A172 (cell line): ENCODE measurements at places on chromosomes 16 and 17. TPM values are rescaled to one million over a fixed set of nuclear protein-coding genes. Genes with fewer than 3 reads are reported as not detected.
A peak's percentile ranks its signal among the peaks of the same experiment; 100 is the strongest.

DNA sequence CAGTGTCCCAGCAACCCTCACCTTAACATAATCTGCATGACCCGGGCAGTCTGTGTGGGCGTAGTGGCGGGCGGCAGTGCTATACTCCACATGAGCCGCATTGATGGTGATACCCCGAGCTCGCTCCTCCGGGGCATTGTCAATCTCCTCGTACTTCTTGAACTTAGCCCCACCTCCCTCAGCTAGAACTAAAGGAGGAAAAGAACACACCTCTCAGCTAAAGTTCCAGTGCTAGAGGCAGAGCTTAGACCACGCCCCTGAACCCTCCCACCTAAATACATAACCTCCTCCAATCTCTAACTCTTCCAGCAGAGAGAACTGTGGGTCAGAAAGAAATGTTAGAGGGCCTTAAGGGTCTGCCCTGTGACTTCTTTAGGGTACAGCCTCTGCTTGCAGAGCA lies 855 bp downstream of the TUFM start:
- peak; percentile 68 for DNase-seq

DNA sequence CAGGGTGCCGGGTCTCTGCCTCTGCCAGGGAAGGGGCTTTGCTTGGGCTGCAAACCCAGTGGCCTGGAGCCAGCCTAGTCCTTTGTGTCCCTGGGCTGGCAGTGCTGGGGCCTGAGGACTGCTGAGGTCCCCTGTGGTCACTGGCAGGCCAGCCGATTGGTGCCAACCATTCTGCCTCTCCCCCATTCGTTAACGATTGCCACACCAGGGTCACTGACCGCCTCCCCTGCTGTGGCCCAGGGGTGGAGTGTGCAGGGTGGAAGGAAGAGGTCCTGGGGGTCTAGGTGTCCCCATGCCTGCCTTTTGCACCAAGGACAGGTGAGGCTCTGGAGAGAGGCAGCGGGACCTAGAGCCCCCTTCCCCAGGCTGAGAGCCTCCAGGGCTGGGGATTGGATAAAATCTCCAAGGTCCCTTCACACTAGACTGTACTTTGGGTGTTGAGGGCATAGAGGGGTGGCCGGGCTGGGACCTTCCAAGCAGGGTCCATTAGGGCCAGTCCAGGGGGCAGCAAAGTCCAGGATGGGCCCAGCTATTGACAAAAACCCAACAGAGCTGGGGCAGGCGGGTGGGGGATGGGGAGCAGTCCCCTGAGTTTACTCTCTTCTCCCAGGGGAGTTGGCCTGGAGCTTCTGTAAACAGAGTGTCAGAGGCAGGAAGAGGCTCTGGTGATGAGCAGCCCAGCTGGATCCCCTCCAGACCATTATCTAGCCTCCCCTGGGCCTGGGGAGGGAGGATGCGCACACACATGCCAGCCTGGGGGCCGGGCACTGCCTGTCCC lies 1.1 kb downstream of the VASN start:
- peak; percentile 86 for DNase-seq

GRCh38 chr17:77409282-77410161 lies 268.8 kb downstream of the SEC14L1 start:
- DNase-seq: peak; percentile 90

GRCh38 chr17:48997103-48997826 lies at the start of gene IGF2BP1:
Gene IGF2BP1, plus strand, starts transcription at chr17:48997385. Its CDS starts 361 bp downstream, at chr17:48997746.
- peak; percentile 82 for DNase-seq

GRCh38 chr17:34443619-34444469 lies 80.8 kb upstream of the CCL1 start:
- DNase-seq: no peak

- DNase-seq: no peak
Observed at GRCh38 chr16:66824006-66824405, 6.8 kb downstream of the NAE1 start.

GRCh38 chr17:68749349-68750207 lies 148.4 kb upstream of the FAM20A start:
- no peak for DNase-seq

The CHP2 gene
- total RNA-seq: not detected in 2 replicates

The SLC16A5 gene
- 0.10 TPM in 1 of 2 replicates, not detected in the other for total RNA-seq
